ENCODE measurements at places on chromosomes 6 and 20.

GRCh38 chr6:7821426-7821825, 89.2 kb downstream of the TXNDC5 start:
- peak; percentile 15 for DNase-seq

- DNase-seq, result peak; percentile 74
These were observed 92.7 kb upstream of the SIRPA start for GRCh38 chr20:1802385-1803060.

- DNase-seq, result no peak
These were observed 25.3 kb upstream of the CD93 start for GRCh38 chr20:23111307-23111943.

DNA sequence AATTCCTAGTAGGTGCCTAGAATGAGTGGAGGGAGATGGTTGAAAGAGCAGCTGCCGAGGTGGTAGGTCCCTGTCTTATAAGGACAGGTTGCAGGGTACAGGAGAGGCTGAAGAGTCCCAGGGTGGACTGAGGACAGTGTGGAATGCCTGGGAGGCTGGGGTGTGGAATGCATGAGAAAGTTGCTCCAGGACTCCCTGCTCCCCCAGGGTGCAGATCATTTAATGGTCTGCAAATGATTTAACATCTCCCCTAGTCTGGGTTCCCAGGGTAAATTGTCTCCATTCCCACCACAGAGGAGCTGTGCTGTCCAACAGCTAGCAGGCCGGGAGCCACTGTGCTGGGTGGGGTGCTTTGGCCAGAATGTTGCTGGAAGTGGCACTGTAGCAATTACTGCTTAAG, 76.0 kb downstream of the CD83 start:
- no peak for DNase-seq

DNA sequence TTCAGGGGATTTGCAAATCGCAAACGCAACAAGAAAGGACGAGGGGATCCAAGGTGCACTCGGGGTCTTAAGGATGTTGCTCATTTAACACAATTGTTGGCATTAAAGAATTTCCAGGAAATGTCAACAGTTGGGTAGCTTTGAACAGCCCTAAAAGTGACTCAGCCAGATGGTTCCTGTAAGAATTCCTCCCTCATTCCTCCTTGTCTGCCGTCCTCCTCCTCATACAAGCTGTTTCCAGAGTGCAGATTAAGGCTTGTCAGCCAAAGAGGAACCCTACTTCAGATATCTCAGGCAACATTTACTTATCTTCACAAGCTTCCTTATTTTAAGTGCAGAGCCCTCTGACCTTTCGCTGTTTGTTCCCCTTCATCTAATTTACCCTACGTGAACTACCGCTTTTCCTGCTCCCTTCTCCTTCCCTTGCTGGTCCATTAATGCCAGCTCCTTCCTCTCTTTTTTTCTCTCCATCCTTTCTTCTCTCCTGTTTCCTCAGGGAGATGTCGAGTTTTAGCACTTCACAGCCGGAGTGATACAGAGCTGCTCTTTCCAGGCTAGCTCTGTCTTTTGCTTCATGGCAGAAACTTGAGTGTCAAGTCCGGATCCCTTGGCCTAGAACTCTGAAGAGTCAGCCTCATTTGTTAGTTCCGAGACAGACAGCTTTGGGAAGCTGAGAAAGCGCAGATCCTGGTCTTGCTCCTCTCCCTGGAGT, 26.1 kb upstream of the TBC1D7 start:
- no peak for DNase-seq

GRCh38 chr6:153624528-153624927, 414.5 kb upstream of the OPRM1 start:
- DNase-seq, result no peak

DNA sequence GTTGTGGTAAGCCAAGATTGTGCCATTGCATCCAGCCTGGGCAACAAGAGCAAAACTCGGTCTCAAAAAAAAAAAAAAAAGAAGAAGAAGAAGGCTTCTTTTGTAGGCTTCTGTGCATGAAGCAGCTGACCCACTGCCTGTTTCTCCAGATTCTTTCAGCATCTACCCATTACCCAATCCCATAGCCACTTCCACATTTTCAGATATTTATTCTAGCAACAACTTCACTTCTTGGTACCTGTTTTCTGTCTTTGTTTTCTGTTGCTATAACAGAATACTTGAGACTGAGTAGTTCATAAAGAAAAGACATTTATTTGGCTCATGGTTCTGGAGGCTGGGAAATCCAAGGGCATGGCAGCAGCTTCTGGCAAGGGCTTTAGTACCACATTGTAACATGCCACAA, 95.3 kb upstream of the SGK1 start:
- no peak for DNase-seq

DNA sequence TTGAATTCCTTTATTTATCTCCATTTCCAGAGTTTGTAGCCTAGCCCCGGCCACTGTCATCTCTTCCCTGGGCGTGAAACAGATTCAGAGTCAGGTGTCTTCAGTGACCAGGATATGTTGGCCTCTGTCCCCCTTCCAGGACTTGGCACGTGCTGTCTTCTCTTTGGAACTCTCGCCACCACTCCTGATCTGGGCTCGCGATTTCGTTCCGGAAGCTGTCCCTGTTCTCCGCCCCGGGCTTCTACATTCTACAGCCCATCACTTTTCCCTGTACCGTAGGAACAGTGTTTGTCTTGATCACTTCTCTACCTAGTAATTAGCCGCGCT, 739 bp downstream of the GSS start:
- DNase-seq, result peak; percentile 48
